ENCODE measurements at places on chromosomes 11 and 22.

DNA sequence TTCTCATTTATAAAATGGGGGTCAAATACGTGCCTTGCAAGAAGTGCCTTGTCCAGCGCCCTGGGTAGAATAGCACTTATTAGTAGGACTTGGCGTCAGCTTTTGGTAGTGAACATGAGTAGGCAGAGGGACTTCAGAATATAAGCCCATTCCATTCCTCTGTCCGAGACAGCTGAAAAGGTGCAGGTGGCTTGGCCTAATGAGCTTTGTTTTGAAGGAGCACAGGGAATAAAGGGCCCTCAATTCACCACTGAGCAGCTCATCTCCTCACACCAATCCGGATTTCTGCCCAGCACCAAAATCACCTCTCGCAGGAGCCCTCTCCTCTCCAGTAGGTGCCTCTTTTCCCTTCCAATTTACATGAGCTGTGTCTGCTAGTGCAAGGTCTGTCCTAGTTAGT, 91.2 kb downstream of the DSCAML1 start:
- no peak for DNase-seq

- no peak for DNase-seq
Measured at GRCh38 chr11:116082256-116082655, 578.0 kb upstream of the CADM1 start.

DNA sequence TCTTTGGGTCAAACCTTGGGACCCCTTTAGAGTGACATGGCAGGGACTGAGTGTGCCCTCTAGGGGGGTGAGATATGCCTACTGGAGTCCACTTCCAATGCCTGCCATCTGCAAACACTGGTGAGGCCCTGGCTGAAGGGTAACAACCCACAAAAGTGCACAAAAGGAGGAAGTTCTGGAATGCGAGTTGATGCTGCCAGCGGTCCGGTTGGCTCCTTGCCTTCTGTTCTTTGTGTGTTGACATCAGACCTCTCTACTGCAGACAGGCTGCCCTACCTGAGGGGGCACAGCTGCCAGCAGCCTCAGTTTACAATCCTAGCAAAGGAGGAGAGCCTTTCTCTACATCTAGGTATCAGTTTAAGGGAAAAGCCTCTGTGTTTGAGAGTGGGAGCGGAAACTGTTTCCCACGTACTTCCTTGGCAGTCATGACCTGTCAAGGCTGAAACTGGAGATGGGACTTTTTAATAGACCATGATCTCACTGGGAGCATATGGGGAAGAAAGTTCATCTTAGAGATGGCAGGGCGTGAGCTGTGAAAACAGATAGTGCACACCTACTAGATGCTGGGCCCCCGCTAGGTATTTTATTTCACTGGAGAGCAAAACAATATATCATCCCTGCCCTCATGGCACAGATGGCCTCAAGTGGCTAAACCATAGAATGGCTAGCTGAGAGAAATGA, 27.2 kb downstream of the BMAL1 start:
- no peak for DNase-seq

GRCh38 chr11:90219438-90219837, 3.4 kb downstream of the CHORDC1 start:
- DNase-seq, result no peak

DNA sequence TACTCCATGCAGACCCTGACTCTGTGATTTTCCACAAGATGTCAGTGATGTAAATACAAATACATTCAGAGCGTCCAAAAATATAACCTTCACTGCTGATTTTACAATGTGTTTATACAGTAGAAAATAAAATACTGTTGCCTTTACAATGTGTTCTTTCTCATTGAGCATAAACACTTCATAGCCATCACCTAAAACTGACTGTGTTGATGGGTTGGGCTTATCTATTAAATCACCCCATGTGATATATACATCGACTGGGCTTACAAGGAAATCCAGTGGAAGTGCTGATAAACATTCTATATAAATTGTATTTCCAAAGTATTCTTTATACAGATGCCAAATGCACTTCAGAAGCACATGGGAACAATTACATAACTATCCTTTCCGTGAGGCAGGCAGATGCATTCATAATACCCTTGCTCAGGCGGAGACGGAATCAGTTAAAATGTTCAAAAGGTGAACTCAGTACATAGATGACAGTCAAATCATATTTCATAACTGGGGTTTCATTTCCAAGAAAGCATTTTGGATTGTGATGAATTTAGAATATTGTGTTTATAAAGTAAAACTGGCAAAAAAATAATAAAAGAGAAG, 27.7 kb downstream of the DDI1 start:
- no peak for DNase-seq

DNA sequence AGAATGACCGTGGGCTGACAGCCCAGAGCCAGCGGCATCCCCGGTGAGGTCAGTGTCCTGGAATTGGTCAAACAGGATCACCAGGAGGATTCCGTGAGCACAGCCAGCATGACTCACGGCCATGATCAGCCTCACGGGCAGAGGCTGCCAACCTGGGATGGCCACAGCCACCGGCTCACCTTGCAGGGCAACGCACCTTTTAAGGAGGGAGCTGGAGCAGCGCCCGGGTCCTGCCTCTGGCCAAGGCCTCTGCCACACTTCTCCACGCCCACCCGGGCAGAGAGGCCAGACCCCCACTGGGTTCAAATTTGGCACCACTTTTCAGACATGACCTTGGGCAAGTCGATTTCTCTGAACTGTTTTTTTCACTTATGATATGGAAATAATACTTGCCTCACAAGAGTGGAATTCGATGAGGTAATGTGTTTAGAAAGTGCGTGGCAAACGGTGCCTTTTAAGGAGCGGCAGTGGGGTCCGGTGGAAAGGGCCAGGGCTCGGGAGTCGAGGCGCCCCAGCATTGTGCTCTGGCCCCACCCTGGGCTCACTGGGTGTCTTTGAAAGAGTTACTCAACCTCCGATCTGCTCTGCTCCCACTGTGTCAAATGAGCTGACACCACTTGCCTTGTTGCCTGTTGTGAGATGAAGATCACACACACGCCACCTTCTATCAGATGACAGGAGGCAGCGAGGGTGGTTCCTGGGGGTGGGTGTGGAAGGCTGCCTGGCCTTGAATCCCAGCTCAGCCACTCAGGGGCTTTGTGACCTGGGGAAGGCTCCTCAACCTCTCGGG, 16.0 kb downstream of the TXN2 start:
- DNase-seq, result no peak

- DNase-seq, result no peak
Measured at GRCh38 chr11:88070437-88070836, 104.8 kb downstream of the RAB38 start.

DNA sequence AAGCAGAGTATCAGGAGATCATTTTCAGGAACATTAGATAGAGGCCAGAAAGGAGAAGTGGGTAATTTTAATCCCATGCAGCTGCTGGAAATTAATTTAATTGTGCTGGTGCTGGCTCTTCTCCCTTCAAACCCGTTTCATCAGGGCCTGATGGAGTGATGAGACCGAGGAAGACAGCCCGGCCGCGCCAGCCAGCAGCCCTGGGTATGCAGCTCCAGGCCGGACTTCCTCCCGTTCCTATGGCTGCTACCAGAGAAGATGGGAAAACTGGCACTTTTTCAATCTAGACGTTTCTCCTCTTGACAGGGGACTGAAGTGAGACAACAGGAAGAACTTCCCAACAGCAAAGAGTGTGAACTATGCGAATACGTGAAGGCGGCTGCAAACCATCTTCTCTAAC, 24.6 kb upstream of the ZBTB16 start:
- no peak for DNase-seq

GRCh38 chr11:67416416-67417335, 1.2 kb downstream of the CARNS1 start:
- peak; percentile 69 for DNase-seq

DNA sequence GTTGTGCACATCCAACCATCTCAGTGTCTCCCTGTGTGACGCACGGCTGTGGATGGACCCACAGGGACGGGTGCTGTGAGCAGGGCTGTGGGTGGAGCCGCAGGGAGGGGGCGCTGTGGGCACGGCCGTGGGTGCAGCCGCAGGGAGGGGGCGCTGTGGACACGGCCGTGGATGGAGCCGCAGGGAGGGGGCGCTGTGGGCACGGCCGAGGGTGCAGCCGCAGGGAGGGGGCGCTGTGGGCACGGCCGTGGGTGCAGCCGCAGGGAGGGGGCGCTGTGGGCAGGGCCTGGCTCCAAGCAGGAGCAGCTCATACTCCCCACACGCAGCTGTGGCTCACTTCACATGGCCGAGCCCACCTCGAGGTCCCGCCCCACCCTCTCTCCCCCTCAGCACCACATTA, 6.0 kb upstream of the MAPK11 start:
- DNase-seq, result no peak

- DNase-seq, result no peak
Measured at GRCh38 chr11:71076525-71077304, 175.7 kb downstream of the SHANK2 start.

GRCh38 chr11:932435-932834, 6.8 kb downstream of the AP2A2 start:
- no peak for DNase-seq

DNA sequence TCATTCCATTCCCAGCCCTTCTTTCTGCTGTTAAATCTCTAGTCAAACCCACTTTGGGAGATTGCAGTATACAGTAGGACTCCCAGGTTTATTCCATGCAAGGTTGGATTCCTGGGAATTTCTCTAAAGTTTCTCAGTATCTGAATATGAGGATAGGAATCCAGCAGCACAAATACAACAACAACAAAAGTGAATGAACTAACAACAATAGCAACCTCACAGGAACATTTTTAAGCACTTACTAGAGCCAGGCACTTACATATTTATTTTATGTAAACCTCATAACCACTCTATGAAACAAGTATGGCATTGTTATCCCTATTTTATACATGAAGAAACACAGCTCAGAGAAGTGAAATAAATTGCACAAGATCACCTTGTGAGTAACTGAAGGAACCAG, 1.9 kb downstream of the MMP7 start:
- DNase-seq, result no peak

- no peak for DNase-seq
Measured at GRCh38 chr11:71248656-71249055, 3.7 kb downstream of the SHANK2 start.

- DNase-seq, result no peak
Measured at GRCh38 chr11:19817265-19817851, 104.7 kb downstream of the NAV2 start.

DNA sequence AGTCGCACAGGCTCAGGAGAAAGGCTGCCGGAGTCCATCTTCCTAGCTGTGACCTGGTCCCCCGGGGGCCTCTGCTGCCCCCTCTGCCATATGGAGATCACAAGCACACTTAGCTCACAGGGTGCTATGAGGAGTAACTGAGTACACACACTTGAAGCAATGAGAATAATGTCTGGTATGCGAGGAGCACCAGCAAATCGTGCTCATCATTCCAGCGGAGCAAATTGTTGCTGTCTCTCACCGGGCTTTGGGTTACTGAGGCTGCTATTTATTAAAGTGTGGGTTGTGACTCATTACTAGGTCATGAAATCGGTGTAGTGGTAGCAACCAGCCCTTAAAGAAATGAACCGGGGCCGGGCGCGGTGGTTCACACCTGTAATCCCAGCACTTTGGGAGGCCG, 48.1 kb upstream of the EIF3D start:
- no peak for DNase-seq

- DNase-seq, result no peak
Measured at GRCh38 chr22:46575911-46576555, 38.6 kb upstream of the CELSR1 start.

- no peak for DNase-seq
Measured at GRCh38 chr11:23585416-23586104, 725.3 kb upstream of the CCDC179 start.

- DNase-seq, result peak; percentile 50
Measured at GRCh38 chr11:125164422-125165110, at the start of gene PKNOX2. PKNOX2 (plus strand) TSS chr11:125164751; CDS start chr11:125351306, 186,555 bp downstream.

DNA sequence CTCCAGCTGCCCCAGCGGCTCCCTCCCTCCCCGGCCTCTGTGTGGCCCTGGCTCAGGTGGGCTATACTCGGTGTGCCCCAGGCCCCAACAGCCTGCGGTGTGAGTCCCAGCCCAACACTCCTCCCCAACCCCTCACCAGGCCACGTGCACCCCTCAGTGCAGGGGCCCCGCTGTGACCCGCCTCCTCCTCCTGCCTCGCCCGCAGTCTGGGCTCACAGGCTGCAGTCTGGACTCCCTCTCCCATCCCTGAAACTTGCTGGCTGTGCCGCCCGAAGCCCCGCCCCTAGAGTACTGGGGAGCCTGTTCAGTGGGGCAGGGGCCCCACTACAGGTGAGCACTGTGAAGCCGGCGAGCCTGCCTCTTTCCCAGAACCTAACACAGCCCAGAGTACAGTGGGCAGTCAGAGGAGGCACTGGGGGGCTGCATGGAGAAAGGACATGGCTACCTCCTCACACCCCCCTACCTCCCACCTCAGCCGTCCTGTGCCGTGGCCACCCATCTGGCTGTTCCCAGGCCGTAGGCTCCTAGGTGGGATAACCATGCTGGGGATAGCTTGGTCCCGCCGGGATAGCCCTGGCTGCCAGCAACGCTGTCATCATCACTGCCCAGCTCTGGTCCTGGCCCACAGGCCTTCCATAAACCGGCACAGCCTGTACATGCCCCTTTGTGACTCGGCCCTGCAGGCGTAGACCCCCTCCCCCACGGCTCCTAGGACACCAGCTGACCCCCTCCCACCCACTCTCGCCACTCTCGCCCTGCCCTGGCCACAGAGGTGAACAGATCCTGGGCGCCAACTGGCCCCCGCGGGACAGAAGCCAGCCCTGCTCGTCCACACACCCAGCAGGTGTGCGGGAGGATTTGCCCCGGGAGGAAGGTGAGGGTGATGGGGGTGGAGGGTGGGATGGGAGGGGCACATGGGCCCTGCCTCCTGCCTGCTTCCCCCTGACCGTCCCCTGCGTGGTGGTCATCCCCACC, 29.7 kb downstream of the CELSR1 start:
- DNase-seq, result no peak

DNA sequence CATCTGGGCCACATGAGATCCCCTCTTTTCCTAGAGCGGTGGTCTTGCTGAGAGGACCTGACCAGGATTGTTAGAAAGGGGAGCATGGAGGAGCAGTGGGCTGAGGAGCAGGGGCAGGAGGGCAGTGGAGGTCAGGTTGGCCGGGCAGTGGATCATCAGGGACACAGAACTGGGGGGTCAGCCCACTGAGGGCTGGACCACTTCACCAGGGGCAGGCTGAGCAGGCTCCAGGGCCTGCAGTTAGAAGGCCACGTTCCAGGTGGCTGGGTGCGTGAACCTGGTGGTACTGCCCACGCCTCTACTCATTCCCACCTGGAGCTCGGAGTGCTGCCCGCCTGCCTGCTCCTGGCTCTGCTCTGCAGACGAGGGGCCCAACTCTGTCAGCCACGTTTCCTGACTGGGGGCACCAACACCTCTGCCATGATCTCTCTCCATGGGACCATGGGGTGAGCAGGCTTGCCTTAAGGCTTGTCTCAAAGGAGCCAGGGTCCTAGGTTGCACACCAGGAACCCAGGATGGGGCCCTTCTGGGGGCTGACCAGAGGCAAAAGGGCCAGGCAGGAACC, 9.7 kb downstream of the MRGPRF start:
- DNase-seq, result no peak

Data from stimulated activated CD8-positive, alpha-beta memory T cell treated with anti-CD3 and anti-CD28 coated beads, Interleukin-12 subunit alpha, Interleukin-12 subunit beta, amount 100 ng/mL, for 1 hour (primary cell).